Thymus (tissue), 14 donors: ENCODE measurements at places on chromosomes 12 and 14. TPM values are rescaled to one million over a fixed set of nuclear protein-coding genes. Genes with fewer than 3 reads are reported as not detected.
A peak's percentile ranks its signal among the peaks of the same experiment; 100 is the strongest.

INSM2 gene
- 0.21 TPM for polyA plus RNA-seq

GPD1 gene
- 1.0 TPM for polyA plus RNA-seq

DNA sequence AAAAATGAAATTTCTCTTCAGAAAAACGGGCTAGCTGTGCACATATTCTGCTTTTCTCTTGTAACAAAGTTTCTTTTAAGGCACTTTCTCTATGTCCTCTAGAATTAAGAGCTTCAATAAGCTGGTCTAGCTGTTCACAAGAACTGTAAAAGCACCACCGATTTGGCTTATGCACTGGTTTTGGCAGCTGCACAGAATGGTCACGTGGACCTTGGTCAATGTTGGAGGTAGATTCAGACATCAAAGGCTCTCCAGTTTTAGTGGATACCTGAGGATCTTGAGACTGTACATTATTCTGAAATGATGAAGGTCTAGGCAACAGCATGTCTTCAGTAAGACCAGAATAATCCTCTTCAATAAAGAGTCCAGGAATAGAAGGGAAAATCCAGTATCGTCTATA, 61.5 kb upstream of the CFL2 start:
- peaks cover 33% of the 10 kb centered on the region for H3K36me3 ChIP-seq
- H3K4me3 ChIP-seq = no peak overlapping the region
- H3K27ac ChIP-seq = no peak overlapping the region

- H3K27me3 ChIP-seq = no peaks in the 10 kb centered on the region
- DNase-seq = no peak
- H3K4me3 ChIP-seq = no peak overlapping the region
- H3K4me1 ChIP-seq = no peaks in the 10 kb centered on the region
- no peaks in the 10 kb centered on the region for H3K36me3 ChIP-seq
- no peak overlapping the region for H3K27ac ChIP-seq
These were observed 65.9 kb downstream of the PTPRQ start for GRCh38 chr12:80509781-80510556.

GRCh38 chr12:68602720-68603119, 8.0 kb upstream of the RAP1B start:
- H3K27me3 ChIP-seq = no peaks in the 10 kb centered on the region
- DNase-seq = no peak
- no peak overlapping the region for H3K4me3 ChIP-seq
- H3K36me3 ChIP-seq = no peaks in the 10 kb centered on the region
- H3K4me1 ChIP-seq = no peaks in the 10 kb centered on the region

DNA sequence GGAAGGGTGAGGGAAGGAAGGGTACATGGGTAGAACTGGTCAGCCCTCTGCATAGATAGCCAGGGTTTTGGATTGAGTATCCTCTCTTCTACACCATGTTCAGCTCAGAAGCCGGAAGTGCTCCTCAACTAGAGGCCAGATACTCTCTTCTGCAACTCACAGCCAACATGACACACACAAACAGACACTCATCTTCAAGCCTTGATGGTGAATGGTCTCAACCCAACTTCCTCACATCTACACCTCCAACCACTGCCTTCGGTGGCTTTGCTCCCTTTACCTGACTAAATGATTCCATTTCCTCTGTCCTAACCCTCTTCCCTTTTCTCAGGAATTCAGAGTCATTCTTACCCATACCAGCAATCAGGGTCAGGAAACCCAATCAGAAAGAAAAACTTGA, 7.6 kb upstream of the FKBP11 start:
- peaks cover 30% of the 10 kb centered on the region for H3K36me3 ChIP-seq
- no peak overlapping the region for H3K4me3 ChIP-seq
- H3K4me1 ChIP-seq = peaks cover 21% of the 10 kb centered on the region

DNA sequence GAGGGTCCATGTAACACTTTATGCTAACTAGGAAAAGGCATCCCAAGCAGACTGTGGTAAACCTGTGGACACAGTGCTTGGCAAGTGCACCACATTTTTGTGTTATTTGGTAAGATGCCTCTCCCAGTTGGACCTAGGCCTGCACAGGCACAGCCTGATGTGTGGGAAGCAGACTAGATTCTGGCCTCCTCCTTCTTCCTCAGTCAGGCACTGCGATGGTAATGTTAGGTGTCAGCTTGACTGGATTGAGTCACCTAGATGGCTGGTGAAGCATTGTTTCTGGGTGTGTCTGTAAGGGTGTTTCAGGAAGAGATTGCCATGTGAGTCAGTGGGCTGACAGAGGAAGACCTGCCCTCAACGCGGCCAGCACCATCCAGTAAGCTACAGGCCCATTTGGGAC, 25.3 kb upstream of the RHOJ start:
- DNase-seq = no peak
- H3K27ac ChIP-seq = no peak overlapping the region
- no peaks in the 10 kb centered on the region for H3K4me1 ChIP-seq
- no peaks in the 10 kb centered on the region for H3K36me3 ChIP-seq
- H3K4me3 ChIP-seq = no peak overlapping the region

DNA sequence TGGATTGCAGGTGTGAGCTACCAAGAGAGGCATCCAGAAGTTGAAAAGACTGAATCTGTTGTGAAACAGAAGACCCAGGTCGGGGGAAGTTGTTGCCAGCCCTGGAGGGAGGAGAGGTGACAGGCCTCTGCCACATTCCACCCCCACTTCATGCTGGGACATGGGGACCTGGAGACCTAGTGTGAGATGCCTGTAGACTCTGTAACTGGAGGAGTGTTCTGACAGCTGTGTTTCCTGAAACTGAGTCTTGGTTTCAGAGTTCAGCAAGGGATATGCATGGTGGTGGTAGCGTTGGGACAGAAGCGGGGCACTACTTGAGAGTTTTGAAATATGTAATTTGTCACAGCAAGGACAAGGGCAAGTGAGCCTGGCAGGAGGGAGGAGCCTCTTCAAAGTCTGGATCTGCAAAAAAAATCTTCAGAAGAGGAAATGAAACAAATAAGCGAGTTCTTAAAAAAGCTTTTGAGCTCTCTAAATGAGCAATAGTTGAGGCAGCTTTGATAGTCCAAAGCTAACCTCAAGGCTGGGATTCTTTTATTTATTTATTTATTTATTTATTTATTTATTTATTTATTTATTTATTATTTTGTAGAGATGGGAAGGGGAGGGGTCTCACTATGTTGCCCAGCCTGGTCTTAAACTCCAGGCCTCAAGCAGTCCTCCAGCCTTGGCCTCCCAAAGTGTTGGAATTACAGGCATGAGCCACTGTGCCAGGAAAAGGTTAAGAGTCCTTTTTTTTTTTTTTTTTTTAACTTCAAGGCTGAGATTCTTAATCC, 58.9 kb upstream of the EEA1 start:
- peak overlapping the region; percentile 36 for H3K27ac ChIP-seq
- peaks cover 7% of the 10 kb centered on the region for H3K4me1 ChIP-seq
- no peaks in the 10 kb centered on the region for H3K27me3 ChIP-seq
- H3K4me3 ChIP-seq = no peak overlapping the region

DNA sequence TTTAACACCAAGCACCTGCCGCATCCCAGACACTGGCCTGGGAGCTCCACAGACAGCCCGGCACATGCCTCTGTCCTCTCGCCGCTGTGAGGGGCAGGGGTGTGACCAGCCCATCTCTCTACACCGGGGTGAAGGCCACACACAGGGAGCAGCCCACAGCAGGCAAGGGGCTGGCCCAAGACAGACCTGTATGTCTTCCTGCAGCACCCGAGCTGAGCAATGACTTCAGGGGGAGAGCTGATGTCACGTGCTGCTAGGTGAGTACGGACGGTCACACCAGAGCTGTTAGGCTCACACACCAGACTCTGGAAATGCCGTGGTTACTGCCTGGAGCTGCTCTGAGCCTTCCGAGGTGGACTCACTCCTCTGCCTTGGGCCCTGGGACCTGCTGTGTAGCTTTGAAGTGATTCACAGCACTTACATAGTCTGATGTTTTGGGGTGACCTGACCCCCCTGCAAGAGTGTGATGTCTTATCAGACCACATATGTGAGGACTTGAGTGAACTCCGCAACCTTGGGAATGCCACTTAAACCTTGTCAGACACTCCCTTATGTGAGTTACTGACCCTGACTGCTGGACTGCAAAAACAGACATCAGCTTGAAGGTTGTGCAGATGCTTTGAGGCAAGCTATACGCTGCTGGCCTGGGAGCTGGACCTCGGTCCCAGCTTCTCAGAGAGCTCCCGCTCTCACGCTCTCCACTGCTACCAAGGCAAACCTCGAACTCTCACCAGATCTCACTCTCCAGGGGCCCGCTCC, 1.8 kb downstream of the XRCC3 start:
- no peak for DNase-seq
- H3K4me1 ChIP-seq = peaks cover 34% of the 10 kb centered on the region
- no peak overlapping the region for H3K27ac ChIP-seq
- H3K4me3 ChIP-seq = no peak overlapping the region
- H3K36me3 ChIP-seq = peaks cover 15% of the 10 kb centered on the region

- H3K27ac ChIP-seq = no peak overlapping the region
- H3K36me3 ChIP-seq = no peaks in the 10 kb centered on the region
- no peaks in the 10 kb centered on the region for H3K4me1 ChIP-seq
- no peaks in the 10 kb centered on the region for H3K27me3 ChIP-seq
- no peak overlapping the region for H3K4me3 ChIP-seq
- DNase-seq = no peak
These were observed 320.7 kb downstream of the PAWR start for GRCh38 chr12:79370021-79370420.

- no peaks in the 10 kb centered on the region for H3K4me1 ChIP-seq
- no peak for DNase-seq
- H3K4me3 ChIP-seq = no peak overlapping the region
These were observed 43.1 kb upstream of the GPHB5 start for GRCh38 chr14:63361790-63362189.
